Osteoblast (primary cell): ENCODE measurements at places on chromosomes 1 and 21. TPM values are rescaled to one million over a fixed set of nuclear protein-coding genes. Genes with fewer than 3 reads are reported as not detected.

DNA sequence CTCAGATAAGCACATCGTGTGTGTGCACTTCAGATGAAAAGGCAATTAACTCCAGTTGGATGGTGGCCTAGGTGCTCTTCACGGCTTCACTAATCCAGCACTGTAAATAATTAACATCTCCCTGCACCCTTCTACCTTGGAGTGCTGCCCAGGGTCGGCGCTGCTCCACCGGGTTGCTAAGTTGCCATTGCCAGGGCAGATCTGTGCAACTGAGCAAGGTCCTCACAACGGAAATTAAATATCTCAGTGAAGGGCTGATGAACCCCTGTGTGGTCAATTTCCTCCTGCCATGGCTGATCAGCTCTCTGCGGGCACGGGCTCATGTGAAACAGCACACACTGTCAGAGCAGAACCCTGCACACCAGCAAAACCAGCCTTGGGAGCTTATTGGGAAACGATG, 63.2 kb downstream of the SYDE2 start:
- no peak overlapping the region for H3K27ac ChIP-seq
- no peaks in the 10 kb centered on the region for H3K36me3 ChIP-seq
- H3K4me1 ChIP-seq = no peaks in the 10 kb centered on the region
- DNase-seq = no peak

DNA sequence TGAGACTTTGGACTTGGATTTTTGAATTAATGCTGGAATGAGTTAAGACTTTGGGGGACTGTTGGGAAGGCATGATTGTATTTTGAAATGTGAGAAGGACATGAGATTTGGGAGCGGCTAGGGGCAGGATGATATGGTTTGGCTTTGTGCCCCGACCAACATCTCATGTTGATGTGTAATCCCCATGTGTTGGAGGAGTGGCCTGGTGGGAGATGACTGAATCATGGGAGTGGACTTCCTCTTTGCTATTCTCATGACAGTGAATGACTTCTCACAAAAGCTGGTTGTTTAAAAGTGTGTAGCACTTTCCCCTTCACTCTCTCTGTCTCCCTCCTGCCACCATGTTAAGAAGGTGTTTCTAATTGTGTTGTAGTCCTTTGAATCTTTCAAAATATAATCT, 9.3 kb upstream of the PHGDH start:
- H3K36me3 ChIP-seq = no peaks in the 10 kb centered on the region
- no peak overlapping the region for H3K27ac ChIP-seq
- no peaks in the 10 kb centered on the region for H3K27me3 ChIP-seq
- H3K4me3 ChIP-seq = no peak overlapping the region
- DNase-seq = no peak

DNA sequence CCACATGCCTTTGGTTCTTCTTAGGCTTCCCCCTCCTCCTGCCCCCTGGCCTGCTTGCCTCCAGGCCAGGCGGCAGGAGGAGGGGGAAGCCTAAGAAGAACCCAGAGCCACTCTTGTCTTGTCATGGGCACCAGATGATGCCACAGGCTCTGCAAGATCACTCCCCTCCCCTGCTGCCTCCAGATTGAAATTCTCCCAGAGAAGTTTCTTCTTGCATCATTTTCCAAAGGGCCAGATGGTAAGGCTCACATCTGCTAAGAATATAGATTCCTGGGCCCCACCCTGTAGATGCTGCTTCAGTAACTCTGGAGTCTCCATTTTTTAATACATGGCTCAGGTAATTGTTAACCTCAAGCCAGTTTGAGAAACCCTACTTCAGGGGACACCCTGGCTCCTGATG, 60.8 kb downstream of the FAM163A start:
- peaks cover 14% of the 10 kb centered on the region for H3K4me1 ChIP-seq
- H3K36me3 ChIP-seq = no peaks in the 10 kb centered on the region
- H3K27me3 ChIP-seq = peaks cover 48% of the 10 kb centered on the region
- no peak for DNase-seq
- no peak overlapping the region for H3K27ac ChIP-seq

DNA sequence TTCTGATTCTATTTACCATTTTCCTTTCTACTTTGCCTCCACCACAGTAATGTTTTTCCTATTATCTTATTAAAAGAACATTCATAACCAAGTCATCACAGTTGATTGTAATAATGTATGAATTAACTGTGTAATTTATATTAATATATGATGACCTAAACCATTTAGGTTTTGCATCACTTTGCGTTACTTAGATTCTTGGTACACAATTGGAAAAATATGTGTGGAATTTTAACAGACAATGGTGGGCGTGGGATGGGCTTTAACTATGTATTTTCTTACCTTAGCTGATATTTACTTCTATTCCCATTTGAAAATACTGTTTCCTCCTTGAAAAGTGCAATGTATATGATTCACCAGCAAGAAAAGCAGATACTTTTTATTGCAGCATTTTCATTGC, 3.6 kb downstream of the KRTAP21-3 start:
- H3K27ac ChIP-seq = no peak overlapping the region
- H3K36me3 ChIP-seq = no peaks in the 10 kb centered on the region
- no peak overlapping the region for H3K4me3 ChIP-seq
- no peak for DNase-seq
- H3K4me1 ChIP-seq = no peaks in the 10 kb centered on the region
- H3K27me3 ChIP-seq = no peaks in the 10 kb centered on the region

DNA sequence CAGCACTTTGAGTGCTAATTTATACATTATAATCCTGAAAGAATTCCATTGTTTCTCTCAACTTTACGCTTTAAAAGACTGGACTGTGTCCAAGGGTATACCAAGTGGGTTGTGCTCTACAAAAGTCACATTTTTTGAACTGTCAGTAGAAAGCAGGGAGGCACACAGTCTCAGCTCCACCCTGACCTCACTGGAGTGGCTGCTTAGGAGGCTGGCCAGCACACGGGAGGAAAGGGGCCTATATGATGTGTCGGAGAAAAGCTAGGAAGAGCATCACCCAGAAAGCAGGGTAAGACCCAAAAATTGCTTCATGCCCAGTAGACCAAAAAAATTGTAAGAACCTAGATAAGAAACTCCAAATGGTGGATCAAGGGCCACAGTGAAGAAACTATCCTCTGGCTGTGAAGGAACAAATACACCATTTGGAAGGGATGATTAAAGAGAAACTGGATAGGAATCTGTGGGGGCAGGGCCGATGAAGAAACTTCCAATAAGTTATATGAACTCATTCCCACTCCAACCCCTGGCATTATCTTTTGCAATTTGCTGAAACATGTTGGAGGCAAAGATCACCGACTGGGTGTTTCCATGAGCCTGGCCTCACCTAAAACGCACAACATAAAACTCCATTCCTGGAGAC, 1.9 kb downstream of the S100A10 start:
- peak overlapping the region; percentile 64 for H3K27ac ChIP-seq
- H3K36me3 ChIP-seq = no peaks in the 10 kb centered on the region
- peaks cover 70% of the 10 kb centered on the region for H3K4me1 ChIP-seq
- H3K4me3 ChIP-seq = peak overlapping the region; percentile 81
- H3K27me3 ChIP-seq = no peaks in the 10 kb centered on the region

The NFASC gene
- total RNA-seq = 28.6 and 36.9 TPM in 2 replicates

The MATN1 gene
- under 0.01 TPM in 1 of 2 replicates, not detected in the other for total RNA-seq

The IVL gene
- total RNA-seq = not detected in 2 replicates

The CYP4A11 gene
- not detected in 2 replicates for total RNA-seq

The PKLR gene
- not detected in 2 replicates for total RNA-seq
